HS-5 (cell line): ENCODE measurements at places on chromosomes 7 and 10.

DNA sequence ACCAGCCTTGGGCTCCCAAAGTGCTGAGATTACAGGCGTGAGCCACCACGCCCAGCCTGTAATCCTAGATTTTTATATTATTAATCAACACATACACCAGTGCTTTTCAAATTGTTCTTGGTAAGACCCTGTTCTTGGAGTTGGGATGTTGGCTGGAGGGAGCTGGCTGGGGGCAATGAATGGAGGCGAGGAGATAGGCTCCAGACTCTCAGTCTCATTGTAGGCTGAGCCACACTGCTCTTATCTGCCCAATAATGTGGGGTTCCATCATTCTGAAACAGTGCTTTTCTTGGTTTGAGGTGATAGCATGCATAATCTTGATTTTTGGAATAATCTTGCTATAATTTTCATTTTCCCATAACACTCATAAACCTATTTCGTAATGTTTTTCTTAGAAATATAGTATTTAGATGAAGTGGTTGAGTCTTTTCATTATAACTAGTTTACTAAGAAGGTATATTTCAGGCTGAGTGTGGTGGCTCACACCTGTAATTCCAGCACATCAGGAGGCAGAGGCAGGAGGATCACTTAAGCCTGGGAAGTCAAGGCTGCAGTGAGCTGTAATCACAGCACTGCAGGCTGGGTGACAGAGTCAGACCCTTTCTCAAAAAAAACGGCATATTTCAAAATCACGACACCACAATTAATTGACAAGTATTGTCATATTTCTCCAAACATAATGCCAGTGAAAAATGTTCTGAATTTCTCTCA is 65.1 kb upstream of the LYZL2 start:
- DNase-seq = no peak

GRCh38 chr7:72405871-72406270 is 6.3 kb downstream of the CALN1 start:
- no peak for DNase-seq

- DNase-seq = no peak
Observed at GRCh38 chr10:72298592-72299519, 25.1 kb downstream of the DDIT4 start.

DNA sequence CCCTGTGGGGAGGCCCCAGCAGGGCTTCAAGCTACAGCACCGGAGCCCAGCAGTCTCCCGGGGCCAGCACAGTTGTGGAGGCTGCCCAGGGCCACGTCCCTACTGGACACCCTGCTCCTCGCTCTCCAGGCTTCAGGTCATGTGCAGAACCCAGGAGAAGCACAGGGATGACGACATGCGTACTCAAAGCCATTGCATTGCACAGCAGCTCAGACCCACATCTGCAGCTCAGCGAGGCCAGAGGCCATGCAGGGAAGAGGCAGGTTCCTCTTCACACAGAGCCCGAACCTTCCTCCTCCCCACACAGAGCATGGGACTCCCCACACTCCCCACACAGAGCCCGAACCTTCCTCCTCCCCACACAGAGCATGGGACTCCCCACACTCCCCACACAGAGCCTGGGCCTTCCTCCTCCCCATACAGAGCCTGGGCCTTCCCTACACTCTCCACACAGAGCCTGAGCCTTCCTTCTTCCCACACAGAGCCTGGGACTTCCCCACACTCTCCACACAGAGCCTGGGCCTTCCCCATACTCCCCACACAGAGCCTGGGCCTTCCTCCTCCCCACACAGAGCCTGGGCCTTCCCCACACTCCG is 12.3 kb downstream of the CFAP46 start:
- DNase-seq = no peak

- DNase-seq = no peak
Observed at GRCh38 chr10:71408436-71409225, 11.9 kb downstream of the CDH23 start.

- DNase-seq = no peak
Observed at GRCh38 chr7:77202481-77202976, 2.9 kb upstream of the FGL2 start.

- no peak for DNase-seq
Observed at GRCh38 chr7:11235491-11235890, 261.8 kb downstream of the PHF14 start.

DNA sequence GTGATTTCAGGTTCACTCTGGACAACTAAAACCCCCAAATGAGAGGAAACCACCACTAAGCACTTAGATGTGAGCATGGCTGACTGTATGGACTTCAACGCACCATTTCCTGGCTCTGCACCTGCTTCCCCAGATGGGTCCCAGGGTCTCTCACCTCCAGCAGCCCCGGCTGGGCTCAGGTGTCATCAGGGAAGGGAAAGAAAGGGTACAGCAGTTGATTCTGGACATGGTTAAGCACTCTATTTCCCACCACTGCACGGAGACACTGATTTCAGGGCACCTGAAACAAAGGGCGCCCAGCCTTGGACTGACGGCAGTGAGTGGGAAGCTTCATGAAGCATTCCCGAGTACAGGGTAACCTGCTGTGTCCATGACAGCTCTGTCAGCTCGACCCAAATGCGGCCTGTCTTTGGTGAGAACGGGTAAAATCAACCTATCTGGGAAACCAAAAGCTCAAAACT is 19.0 kb downstream of the FAM53B start:
- DNase-seq = no peak

- DNase-seq = no peak
Observed at GRCh38 chr7:69873512-69873911, 275.2 kb downstream of the AUTS2 start.

- no peak for DNase-seq
Observed at GRCh38 chr7:138663725-138664710, 37.1 kb downstream of the SVOPL start.

DNA sequence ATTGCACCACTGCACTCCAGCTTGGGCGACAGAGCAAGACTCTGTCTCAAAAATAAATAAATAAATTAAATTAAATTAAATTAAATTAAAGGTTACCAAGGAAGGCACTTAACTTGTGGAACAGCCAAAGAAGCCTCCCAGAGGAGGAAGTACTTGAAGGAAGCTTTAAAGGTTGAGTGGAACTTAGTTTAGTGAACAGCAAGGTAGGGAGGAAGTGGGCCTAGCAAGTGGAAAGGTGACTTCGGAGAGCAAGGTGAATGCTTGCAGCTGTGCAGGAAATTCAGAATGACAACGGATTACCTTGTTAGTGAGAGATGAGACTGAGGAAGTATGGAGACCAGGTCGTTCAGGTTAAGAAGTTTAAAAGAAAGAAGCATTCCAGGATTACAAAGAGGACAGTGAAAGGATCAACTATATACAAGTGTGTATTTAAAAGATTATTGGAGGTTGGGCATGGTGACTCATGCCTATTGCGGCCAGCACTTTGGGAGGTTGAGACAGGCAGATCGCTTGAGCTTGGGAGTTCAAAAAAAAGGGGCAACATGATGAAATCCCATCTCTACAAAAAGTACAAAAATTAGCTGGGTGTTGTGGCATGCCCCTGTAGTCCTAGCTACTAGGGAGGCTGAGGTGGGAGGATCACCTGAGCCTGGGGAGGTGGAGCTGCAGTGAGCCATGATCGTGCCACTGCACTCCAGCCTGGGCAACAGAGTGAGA is 12.8 kb upstream of the RPEL1 start:
- no peak for DNase-seq

- no peak for DNase-seq
Observed at GRCh38 chr10:13528875-13529713, at the start of gene BEND7. Gene BEND7, minus strand, starts transcription at chr10:13529014. Its CDS starts 481 bp downstream, at chr10:13528533.

DNA sequence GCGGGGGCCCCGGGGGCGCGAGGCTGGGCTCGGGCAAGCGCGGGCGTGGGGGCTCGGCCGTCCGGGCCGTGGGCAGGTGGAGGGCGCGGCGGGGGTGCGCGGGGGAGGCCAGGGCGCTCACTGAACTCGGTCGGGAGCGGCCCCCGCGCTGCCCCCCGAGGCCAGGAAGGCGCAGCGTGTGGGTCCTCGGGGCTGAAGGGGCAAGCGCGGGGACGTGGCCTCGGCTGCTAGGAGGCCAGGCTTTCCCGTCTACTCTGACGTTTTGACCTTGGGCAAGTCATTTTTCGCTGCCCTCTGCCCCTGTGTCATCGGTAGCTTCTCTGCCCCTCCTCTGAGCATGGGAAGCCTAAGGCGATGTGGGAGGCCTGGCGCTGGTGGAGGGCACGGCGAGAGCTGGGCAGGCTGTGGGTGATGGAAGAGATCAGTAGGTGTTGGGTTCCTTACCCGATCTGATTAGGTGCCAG is 441 bp downstream of the FBH1 start:
- DNase-seq = no peak
